Stimulated activated CD4-positive, alpha-beta T cell treated with anti-CD3 and anti-CD28 coated beads, Interleukin-12 subunit alpha, Interleukin-12 subunit beta, amount 100 ng/mL, for 24 hours (primary cell): ENCODE measurements at places on chromosomes 7 and 10.

- no peak for DNase-seq
Measured at GRCh38 chr7:128916643-128916915, 6.1 kb upstream of the KCP start.

- no peak for DNase-seq
Measured at GRCh38 chr10:17989908-17990767, 38.4 kb downstream of the SLC39A12 start.

DNA sequence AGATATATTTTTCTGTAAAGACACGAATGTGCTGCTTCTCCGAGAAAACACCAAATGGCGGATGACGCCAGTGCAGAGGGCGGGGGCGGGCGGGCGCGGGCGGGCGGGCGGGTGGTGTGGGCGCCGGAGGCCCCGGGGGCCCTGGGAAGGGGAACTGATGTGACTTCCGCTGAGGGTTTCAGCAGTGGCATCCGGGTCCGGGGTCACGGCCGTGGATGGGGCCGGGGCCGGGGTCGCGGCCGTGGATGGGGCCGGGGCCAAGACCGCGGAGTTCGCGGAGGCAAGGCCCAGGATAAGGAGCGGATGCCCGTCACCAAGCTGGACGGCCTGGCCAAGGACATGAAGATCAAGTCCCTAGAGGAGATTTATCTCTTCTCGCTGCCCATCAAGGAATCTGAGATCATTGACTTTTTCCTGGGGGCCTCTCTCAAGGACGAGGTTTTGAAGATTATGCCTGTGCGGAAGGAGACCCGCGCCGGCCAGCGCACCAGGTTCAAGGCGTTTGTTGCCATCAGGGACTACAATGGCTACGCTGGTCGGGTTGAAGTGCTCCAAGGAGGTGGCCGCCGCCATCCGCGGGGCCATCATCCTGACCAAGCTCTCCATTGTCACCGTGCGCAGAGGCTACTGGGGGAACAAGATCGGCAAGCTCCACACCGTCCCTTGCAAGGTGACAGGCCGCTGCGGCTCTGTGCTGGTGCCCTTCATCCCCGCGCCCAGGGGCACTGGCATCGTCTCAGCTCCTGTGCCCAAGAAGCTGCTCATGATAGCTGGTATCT lies 20.3 kb upstream of the IGF2BP3 start:
- DNase-seq = no peak

DNA sequence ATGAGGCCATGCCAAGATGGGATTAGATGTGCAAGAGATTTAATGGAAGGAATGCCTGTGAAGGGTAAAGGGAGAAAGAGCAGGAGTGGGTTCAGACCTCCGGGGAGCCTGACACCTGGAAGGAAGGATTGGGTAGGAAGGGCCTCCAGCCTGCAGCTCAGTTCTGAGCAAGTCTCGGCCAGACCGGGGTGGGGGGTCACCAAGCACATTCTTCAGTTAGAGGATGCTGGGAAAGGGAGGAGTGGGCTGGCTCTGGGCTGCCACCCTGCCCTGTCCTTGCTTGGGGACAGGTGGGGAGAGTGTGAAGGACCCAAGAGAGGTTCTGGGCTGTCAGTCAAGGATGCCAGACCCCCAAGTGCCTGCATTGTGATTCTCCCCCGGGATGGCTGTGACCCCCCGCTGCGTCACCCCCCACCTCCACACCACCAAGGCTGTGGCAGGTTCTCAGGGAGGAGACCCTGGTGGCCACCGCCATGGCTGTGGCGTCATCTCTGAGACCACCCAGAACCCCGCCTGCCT lies 16.5 kb upstream of the PRKAG2 start:
- no peak for DNase-seq

DNA sequence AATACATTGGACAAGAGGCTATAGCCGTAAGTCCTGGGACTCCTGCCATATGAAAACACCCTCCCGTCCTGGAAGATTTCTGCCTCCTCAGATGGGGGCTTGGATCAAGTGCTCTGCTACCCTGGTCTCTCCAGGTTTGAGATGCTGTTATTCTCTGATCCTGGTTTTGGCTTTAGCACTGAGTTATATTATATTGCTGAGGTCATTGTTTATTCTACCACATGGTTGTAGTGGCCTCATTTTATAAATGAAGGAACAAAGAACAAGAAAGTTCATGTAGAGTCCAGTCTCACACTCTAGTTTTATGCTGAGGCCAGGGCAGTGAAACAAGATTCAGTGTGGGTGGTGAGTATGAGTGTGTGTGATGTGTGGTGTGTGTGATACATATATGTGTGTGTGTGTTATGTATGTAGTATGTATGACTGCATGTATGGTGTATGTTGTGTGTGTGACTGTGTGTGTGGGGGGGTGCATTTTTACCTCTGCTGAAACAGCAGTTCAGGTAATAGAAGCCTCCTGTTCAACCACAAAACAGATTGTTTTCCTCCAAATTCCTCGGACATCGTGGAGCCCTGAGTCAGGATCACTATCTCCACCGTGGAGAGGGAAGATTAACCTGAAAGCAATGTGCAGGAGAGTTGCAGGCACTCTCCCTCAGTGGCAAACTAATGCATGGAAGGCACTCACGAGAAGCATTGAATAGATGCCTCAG lies 80.7 kb downstream of the C7orf25 start:
- DNase-seq = no peak

GRCh38 chr10:86334488-86335085 lies 32.0 kb downstream of the GRID1 start:
- DNase-seq = no peak

DNA sequence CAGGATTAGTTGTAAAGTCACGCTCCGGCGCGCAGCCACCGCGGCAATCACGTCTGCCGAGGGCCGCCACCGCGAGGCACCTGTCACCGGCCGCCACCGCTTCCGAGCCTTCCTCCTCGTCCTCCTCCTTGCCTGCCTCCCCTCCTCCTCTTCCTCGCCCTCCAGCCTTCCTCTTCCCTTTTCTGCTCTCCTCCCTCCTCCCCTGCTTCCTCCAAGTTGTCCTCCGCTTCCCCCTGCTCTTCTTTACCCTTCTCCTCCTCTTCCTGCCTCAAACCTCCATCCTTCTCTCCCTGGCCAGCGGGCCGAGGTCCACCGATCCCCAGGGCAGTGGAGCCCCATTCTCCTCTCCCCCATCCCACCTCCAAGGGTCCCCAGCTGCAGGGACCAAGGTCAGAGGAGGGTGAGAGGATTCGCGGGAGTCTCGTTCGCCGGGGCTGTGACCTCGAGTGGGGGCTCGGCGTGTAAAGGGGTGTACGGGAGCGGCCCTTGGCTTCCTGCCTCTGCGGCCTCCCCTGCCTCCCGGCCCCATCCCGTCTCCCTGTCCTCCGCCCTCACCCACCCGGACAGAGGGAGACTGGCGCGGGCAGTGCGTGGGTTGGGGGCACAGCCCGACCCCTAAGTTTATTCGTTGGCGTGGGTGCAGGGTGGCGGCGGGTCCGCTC lies 89.5 kb upstream of the PAX2 start:
- peak; percentile 4 for DNase-seq

DNA sequence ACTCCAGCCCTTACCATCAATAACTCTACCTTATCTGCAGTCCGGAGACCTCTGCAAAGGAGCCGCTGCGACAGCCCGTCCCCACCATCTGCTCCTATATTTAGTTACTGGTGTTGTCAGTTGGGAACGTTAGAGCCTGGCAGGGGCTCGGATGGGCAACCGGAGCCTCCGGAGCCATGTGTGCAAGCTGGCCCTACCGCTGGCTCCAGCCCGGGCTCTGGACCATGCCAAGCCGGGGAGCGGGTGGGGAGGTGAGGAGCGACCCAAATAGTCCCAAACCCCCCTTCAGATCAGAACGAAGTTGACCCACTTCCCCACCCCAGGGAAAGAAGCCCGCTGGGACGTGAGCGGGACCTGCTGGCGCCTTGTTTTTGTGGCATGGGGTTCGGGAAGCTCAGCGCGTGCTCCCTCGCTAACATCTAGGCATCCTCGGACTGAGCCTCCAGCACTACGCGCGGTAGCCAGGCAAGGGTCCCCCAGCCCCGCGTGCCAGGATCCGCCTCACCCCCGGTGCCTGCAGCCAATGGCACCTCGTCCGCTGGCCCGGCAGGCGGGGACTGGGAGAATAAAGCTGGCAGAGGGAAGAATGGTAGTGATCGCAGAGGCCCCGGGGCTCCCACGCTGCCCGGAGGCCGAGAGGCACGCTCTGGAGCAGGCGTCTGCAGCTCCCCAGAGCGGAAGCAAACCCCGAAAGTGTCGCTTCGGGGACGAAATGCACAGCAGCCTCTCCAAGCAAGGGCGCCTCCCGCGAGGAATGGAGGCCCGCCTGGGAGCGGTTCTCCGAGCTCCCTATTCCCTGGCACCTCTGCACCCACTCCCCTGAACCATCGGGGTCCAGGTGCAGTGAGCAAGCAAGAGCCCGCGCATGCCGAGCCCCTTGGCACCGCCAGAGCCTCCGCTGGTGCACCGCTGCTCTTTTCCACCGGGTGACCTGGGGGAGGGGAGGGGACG lies 679 bp downstream of the LRRC20 start:
- no peak for DNase-seq

- DNase-seq = no peak
Measured at GRCh38 chr7:42227936-42228591, 8.9 kb downstream of the GLI3 start.

- no peak for DNase-seq
Measured at GRCh38 chr7:18939771-18940592, 177.5 kb downstream of the TWIST1 start.

DNA sequence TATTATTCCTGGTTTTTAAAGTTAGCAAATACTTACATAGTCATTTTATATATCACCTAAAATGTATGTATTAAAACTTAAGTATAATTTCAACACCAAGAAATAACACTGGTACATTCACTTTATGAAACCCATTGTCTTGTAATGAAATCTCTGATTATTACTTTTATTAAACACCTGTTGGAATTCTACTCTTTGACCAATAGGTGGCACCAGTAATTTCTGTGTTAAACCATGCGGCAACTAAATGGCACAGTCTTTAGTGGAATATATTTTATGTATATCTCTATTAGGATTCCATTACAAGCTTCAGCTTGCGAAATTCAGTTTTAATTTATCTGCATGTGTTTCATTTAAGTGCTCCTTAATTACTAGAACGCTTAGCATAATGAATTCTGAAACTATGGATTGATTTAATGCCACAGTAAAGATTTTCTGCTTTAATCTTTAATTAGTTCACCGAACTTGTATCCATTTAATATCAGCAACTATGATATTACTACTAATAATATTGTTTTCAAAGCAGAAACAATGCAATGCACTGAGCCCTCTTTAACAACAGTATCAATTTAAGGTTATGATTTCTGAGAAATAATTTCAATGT lies 181.3 kb downstream of the MAGI2 start:
- no peak for DNase-seq

- no peak for DNase-seq
Measured at GRCh38 chr7:96277921-96278320, 44.0 kb downstream of the SLC25A13 start.

- no peak for DNase-seq
Measured at GRCh38 chr7:936386-937054, 18.0 kb downstream of the ADAP1 start.
